Activated naive CD8-positive, alpha-beta T cell treated with anti-CD3 and anti-CD28 coated beads, Interleukin-2, amount 10 ng/mL, durations not matched to agents 7 days and 5 days (primary cell): ENCODE measurements at places on chromosomes 11 and 22. TPM values are rescaled to one million over a fixed set of nuclear protein-coding genes. Genes with fewer than 3 reads are reported as not detected.

Gene MMP27
- total RNA-seq, result not detected

GRCh38 chr11:88042647-88043046, 132.6 kb downstream of the RAB38 start:
- H3K27ac ChIP-seq, result no peak overlapping the region
- no peaks in the 10 kb centered on the region for H3K36me3 ChIP-seq
- H3K27me3 ChIP-seq, result no peaks in the 10 kb centered on the region

- peaks cover 25% of the 10 kb centered on the region for H3K27me3 ChIP-seq
- no peak for DNase-seq
- no peak overlapping the region for H3K27ac ChIP-seq
- H3K4me3 ChIP-seq, result no peak overlapping the region
Observed at GRCh38 chr22:50329236-50329635, 2.4 kb upstream of the DENND6B start.

Gene PKNOX2
- total RNA-seq, result not detected

Gene ARHGEF17
- not detected for total RNA-seq

Gene OR5P2
- not detected for total RNA-seq

- H3K4me1 ChIP-seq, result peaks cover 3% of the 10 kb centered on the region
- H3K4me3 ChIP-seq, result no peak overlapping the region
- H3K27ac ChIP-seq, result no peak overlapping the region
- no peak for DNase-seq
- H3K36me3 ChIP-seq, result no peaks in the 10 kb centered on the region
Observed at GRCh38 chr11:64092111-64092760, 56.5 kb downstream of the FLRT1 start.

GRCh38 chr11:111561791-111562325, 21.3 kb downstream of the LAYN start:
- peak overlapping the region; percentile 32 for H3K27ac ChIP-seq
- H3K27me3 ChIP-seq, result no peaks in the 10 kb centered on the region
- H3K4me3 ChIP-seq, result no peak overlapping the region
- no peaks in the 10 kb centered on the region for H3K4me1 ChIP-seq

DNA sequence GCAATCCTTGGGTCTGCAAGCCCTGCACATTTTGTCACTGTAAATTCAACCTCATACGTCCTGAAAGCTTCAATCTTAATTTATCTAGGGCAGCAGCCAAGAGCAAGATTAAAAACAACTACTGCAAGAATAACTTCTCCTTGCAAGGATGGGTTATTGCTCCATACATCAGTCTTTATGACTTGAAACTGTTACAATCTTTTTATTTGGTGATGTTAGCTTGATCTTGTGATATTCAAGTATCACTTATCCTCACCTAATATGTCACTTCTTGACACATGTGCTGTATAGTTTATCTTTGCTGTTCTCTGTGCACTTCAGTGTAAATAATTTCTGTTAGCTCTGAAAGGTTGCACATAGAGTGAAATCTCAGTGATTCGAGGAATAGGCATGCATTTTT, 14.7 kb upstream of the APLP2 start:
- peaks cover 28% of the 10 kb centered on the region for H3K27me3 ChIP-seq
- no peak for DNase-seq
- H3K4me1 ChIP-seq, result no peaks in the 10 kb centered on the region
- H3K36me3 ChIP-seq, result no peaks in the 10 kb centered on the region
- H3K4me3 ChIP-seq, result no peak overlapping the region

- no peaks in the 10 kb centered on the region for H3K4me1 ChIP-seq
- no peaks in the 10 kb centered on the region for H3K36me3 ChIP-seq
- H3K4me3 ChIP-seq, result no peak overlapping the region
- H3K27me3 ChIP-seq, result peaks cover 9% of the 10 kb centered on the region
- H3K27ac ChIP-seq, result no peak overlapping the region
Observed at GRCh38 chr11:45432910-45433309, 146.8 kb upstream of the SYT13 start.

Gene ZP1
- total RNA-seq, result 0.44 TPM

DNA sequence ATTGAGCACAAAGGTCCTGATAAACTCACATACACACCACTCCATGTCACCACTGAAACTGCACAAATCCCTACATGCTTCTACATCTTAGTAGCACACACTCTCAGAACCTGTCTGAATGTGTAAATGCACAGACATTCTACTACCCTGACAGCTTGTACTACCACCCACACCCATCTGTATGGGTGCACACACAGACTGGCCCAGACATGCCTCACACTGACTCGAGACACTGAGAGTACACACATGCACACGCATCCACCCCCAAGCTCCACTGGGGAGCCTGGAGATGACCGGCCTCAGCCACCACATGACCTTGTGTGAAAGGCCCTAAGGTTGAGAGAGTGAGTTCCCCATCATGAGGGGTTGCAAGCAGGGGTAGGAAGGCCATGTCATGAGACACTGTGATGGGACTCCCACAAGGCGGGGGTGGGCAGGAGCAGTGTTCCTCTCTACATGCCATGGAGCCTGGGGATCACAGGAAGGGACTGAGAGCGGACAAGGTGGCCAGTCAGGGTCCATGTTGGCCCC, 28.1 kb downstream of the ARAP1 start:
- no peaks in the 10 kb centered on the region for H3K36me3 ChIP-seq
- H3K4me1 ChIP-seq, result peaks cover 30% of the 10 kb centered on the region
- H3K27ac ChIP-seq, result peak overlapping the region; percentile 70
- no peaks in the 10 kb centered on the region for H3K27me3 ChIP-seq
- DNase-seq, result no peak
- H3K4me3 ChIP-seq, result no peak overlapping the region

DNA sequence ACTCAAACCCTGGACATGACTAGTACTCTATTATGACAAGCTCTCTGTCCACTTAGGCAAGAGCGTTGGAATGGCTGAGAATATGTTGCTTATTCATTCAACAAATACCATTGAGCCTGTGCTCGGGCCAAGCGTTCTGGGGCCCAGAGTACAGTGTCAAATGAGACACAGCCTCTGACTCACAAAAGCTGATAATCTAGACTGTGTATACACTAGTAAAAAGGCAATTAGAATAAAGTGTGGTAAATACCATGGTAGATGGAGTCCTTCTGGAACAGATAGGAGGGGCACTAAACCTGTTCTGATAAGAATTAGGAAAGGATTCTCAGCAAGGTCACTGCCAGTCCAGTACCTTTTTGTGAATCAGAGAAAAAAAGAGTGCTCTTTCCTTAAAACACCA, 24.7 kb downstream of the KCNE3 start:
- no peak for DNase-seq
- no peaks in the 10 kb centered on the region for H3K4me1 ChIP-seq
- H3K36me3 ChIP-seq, result no peaks in the 10 kb centered on the region
- H3K27me3 ChIP-seq, result peaks cover 5% of the 10 kb centered on the region
- no peak overlapping the region for H3K4me3 ChIP-seq
- H3K27ac ChIP-seq, result no peak overlapping the region

Gene RAB3IL1
- total RNA-seq, result 1.6 TPM

DNA sequence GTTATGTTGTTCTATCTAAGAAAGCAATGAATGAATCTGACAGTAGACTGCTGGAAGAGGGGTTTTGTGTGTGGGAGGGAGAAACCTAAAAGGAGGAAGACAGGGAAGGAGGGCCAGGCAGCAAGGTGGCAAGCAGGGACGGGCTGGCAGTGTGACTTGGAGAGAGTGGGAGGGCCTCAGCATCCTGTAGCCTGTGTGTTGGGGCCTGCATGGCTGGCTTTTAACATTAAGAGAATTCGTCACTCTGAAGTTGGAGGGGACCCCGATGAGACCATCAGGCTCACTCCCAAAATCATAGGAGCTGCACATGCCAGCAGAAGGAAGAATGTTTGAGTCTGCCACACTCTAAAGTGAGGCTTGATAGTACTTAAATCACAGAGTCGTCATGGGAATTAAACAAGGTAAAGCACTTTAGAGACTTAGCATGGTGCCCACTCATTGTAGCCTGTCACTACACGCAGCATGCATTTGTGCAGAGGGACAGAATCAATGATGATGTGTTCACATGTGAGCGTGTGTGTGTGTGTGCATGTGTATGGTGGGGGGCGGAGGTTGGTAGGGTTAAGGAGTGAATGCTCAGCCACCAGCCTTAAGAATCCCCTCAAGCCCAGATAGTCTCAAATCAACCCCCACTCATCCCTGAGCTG, 199.5 kb downstream of the TENM4 start:
- H3K4me3 ChIP-seq, result no peak overlapping the region
- H3K27me3 ChIP-seq, result no peaks in the 10 kb centered on the region
- no peaks in the 10 kb centered on the region for H3K36me3 ChIP-seq
- no peaks in the 10 kb centered on the region for H3K4me1 ChIP-seq

Gene PHF21A
- total RNA-seq, result 49.0 TPM

GRCh38 chr11:77127235-77127911, 673 bp upstream of the MYO7A start:
- H3K36me3 ChIP-seq, result no peaks in the 10 kb centered on the region
- peak overlapping the region; percentile 58 for H3K4me3 ChIP-seq
- H3K27ac ChIP-seq, result no peak overlapping the region
- peaks cover 7% of the 10 kb centered on the region for H3K4me1 ChIP-seq

Gene OR56B1
- 0.86 TPM for total RNA-seq

DNA sequence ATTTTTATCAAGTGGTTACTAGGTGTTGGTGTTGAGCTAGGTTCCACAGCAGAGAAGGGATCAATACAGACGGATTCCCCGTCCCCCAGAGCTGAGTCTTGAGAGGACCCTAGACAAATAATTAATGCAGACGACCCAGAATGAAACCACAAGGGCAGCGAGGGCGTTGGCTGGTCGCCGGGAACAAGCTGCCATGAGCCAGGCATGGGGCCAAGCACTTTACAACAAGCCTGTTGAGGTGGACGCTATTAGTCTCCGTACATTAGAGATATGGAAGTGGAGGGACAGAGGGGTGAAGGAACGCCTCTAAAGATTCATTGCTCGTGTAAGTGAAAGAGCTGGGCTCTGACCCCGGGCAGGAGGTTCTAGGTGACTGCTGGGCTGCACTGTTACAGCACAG, 77.1 kb upstream of the EIF3D start:
- H3K27me3 ChIP-seq, result peaks cover 17% of the 10 kb centered on the region
- H3K4me3 ChIP-seq, result no peak overlapping the region
- peaks cover 2% of the 10 kb centered on the region for H3K4me1 ChIP-seq
- no peak overlapping the region for H3K27ac ChIP-seq
- H3K36me3 ChIP-seq, result no peaks in the 10 kb centered on the region

Gene KRTAP5-1
- total RNA-seq, result not detected

- DNase-seq, result no peak
- H3K27ac ChIP-seq, result peak overlapping the region; percentile 74
- H3K36me3 ChIP-seq, result peaks cover 1% of the 10 kb centered on the region
- no peak overlapping the region for H3K4me3 ChIP-seq
- H3K27me3 ChIP-seq, result no peaks in the 10 kb centered on the region
Observed at GRCh38 chr11:64313491-64314145, 3.7 kb downstream of the TRMT112 start.

- H3K36me3 ChIP-seq, result no peaks in the 10 kb centered on the region
- H3K27me3 ChIP-seq, result peaks cover 27% of the 10 kb centered on the region
- no peak for DNase-seq
- no peak overlapping the region for H3K27ac ChIP-seq
- peaks cover 18% of the 10 kb centered on the region for H3K4me1 ChIP-seq
Observed at GRCh38 chr22:38946771-38947170, 10.6 kb upstream of the APOBEC3A start.

DNA sequence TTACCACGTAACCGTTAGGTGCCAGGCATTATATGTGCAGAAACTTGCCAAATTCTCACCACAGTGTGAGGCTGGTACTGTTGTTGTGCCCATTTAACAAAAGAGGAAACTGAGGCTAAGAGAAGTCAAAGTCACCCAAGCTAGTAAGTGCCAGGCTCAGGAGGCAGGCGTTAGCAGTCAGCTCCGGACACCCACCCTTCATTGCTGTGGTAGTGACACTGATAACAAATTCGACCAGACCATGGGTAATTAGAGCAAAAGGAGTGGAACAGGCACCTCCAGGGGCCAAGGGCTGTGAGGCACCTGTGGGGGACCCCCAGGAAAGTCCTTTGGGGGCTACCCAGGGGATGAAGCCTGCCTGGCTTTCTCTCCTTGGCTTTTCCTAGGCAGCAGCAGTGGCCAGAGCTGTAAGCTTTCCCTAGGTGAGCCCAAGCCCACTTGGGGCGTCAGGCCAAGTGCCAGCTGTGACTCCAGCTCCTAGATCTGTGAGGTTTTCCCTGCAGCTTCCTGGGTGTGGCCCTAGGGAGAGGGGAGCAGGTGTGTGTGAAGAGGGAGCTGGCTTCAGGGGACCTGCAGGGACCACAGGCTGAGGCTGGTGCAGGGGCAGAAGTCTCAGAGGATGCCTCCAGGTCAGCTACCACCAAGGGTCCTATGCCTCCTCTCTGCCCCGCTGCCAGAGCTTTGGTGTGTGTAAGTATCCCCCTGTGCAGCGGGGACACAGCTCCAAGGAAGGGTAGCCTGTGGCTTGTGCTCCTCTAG, 19.7 kb upstream of the ALX4 start:
- no peak for DNase-seq
- H3K4me1 ChIP-seq, result no peaks in the 10 kb centered on the region
- no peak overlapping the region for H3K27ac ChIP-seq
- H3K36me3 ChIP-seq, result no peaks in the 10 kb centered on the region
- H3K4me3 ChIP-seq, result no peak overlapping the region

- peaks cover 4% of the 10 kb centered on the region for H3K27me3 ChIP-seq
- H3K27ac ChIP-seq, result no peak overlapping the region
- no peaks in the 10 kb centered on the region for H3K36me3 ChIP-seq
- no peak overlapping the region for H3K4me3 ChIP-seq
- DNase-seq, result no peak
- peaks cover 48% of the 10 kb centered on the region for H3K4me1 ChIP-seq
Observed at GRCh38 chr11:123303924-123304323, 108.9 kb upstream of the CLMP start.

Gene CALCB
- 1.3 TPM for total RNA-seq
